ENCODE measurements at places on chromosomes 11 and 22.

DNA sequence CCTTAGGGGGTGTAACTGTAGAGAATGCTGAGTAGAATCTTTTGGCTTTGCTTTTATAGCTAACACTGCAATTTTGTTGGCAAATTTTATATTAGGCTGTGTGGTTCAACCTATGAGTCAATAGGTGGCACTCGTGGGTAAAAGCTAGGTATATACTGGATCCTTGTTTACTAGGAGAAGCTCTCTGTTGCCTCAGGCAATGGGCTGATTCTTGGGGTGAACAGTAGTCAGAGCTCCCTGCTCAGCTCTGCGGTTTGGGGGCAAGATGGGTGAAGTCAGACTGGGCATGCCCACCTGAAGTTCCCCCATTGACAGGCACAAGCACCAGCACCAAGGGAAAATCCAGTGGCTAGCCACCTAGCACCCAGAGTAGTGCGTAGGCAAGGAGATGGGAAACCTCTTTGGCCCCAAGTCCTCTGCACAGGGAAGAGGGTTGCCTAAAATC lies 238.7 kb downstream of the FAM181B start:
- no peak for DNase-seq

- no peak for DNase-seq
Measured at GRCh38 chr22:49112661-49113626, 714.7 kb downstream of the BRD1 start.

GRCh38 chr11:23540101-23540561 lies 679.9 kb upstream of the CCDC179 start:
- no peak for DNase-seq

DNA sequence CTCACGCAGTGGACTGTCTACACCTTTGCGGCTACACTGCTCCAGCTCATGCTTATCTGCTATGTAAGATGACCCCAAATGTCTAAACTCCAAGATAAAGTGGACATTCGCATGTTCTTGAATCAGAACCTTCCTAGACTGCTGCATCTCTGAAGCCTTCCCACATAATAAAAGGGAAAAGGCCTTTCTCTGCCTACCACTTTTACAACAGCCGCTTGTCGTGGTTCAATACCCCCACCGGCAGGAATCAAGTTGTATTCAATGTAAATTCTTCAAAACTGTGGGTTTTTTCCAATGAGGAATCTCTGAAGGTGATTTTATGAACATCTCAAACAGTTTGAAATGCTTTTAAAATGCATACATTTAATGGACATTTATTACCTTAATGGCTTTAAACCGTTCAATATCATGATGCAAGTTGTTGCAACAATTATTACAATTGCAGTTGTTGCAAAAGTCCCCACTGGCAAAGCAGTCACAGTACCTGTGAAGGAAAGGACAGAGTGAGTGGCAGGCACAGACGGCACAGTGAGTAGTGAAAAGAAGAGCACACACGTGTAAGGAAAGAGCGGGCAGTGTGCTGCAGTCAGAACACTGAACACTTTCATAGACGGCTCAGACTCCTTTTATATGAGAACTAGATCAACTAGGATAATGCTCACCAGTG lies 31.2 kb downstream of the GAL start:
- DNase-seq: no peak

- DNase-seq: no peak
Measured at GRCh38 chr22:40044870-40045834, 50.4 kb downstream of the FAM83F start.

- no peak for DNase-seq
Measured at GRCh38 chr11:117822074-117823033, 2.2 kb downstream of the FXYD2 start.

DNA sequence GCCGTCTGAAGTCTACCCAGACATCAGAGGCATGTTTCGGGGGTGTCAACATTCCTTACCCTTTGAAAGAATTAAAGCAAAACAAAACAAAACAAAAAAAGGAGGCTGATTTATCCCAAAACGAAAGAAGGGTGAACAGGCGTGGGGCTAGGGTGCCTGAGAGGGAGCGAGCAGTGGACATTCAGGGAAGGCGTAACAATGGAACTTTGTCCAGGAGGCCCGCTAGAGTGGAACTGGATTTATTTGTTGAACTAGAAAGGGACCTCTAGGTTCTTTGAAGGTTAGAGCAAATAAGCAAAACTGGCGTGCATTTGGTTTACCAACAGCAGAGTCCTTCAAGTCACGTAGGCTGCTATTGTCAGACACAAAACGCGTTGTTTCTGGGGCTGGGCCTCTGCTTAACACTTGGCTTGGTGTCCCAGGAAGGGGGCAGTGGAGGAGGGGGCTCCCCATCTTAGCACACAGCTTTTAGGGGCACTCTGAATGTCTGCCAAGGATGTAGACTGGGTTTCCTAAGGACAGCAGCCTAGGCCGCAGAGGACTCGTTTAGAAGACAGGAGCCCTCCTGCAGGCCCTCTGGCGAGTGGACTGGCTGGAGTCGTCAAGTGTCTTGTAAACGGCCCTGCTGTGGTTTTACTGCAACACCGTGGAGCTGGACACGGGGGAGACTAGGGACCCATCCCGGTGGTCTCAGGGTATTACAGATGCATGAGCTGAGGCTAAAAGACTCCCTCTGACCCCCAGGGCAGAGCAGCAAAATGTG lies 203.7 kb upstream of the SORL1-AS1 start:
- no peak for DNase-seq

DNA sequence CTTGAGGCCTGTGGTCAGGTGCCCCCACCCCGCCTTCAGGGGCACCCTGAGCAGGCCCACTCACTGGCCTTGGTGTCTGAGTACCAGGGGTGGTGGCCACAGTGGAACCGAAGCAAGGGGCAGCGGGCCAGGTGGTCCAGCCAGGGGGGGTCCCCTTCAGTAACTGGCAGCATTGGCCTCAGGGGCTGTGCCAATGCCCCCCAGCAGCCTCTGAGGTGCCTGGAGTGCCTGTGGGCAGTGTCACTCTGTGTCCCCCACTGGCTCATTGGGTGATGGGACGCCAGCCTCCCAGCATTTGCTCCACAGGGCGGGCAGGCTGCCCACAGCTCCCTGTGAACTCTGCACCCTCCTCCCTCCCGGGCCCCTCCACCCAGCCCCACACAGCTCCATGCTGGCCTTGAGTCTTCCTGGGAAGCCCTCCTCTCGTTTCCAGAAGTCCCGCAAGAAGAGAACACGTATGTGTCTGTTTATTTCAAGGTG lies 29.5 kb upstream of the CARS1 start:
- DNase-seq: no peak

GRCh38 chr22:25827415-25827814 lies 85.4 kb downstream of the MYO18B start:
- no peak for DNase-seq

- no peak for DNase-seq
Measured at GRCh38 chr11:2575591-2576051, 124.2 kb downstream of the KCNQ1OT1 start.

- no peak for DNase-seq
Measured at GRCh38 chr11:41085123-41085522, 374.3 kb downstream of the LRRC4C start.

DNA sequence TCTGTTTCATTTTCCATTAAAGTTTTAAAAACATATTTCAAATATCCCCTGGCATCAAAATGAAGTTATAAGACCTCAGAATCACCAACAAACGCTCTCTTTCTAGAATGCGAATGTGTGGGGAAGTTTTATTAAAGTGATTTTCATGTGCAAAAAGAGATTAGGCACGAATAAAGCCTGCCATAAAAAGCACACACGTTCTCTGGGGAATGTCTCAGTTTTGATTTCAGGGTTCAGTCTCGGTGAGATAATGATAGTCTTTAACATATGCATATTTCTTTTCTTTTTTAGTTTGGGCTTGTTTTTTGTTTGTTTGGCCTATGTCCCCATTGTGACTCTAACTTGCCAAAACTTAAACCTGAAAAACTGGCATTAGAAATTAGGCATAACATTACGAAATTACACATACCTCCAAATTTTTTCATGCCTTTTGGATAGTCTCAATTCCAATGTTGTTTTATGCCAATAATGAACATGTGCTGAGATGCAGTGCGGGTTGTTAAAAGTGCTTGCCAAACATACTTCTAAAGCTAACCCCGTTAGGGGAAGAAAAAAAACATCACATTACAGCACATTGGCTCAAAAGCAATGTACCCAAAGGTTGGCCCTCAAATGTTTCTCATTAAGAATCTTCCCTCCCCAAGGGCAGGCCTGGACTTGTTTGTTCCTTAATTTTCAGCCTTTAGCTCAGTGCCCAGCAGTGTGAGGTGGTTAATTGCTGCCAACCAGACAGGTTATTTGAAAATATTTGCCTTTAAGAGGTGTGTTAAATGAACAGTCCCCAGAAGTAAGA lies 33.2 kb upstream of the FBLN1 start:
- DNase-seq: no peak

DNA sequence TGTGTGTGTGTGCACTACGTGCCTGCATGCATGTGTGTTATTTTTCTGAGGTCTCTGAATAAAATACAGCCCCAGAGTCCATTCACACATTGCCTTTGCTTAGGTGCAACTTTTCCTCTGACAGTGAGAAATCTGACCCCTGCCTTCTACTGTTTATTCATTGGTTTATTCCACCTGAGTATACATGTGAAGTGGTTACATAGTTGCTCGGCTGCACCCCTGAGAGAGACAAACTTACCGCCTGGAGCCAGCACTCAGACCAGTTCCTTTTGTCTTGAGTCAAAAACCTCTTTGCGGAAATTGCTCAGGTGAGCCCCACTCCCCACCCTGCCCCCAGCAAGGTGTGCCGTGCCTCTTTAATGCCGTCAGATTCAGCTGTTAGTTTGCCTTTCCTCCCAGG lies 363.6 kb downstream of the BRD1 start:
- DNase-seq: peak; percentile 59

GRCh38 chr11:47375020-47375419 lies 3.3 kb downstream of the SPI1 start:
- DNase-seq: no peak

DNA sequence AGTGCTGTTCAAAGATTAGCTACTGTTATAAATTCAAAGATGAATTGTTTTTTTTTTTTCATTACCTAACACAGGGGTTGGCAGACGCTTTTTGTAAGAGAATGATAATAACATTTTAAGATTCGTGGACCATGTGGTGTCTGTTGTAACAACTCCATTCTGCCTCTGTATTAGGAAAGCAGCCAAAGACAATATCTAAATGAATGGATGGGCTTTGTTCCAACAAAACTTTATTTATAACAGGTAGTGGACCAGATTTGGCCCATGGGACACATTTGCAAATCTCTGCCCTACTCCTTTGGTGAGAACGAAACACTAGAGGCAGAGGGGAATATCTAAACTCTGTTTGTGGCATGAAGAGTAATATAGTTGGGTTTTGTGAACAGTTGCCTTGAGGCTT lies 83.6 kb upstream of the BLID start:
- DNase-seq: no peak

Data from NCI-H2029 (cell line).